Caco-2 (cell line): ENCODE measurements at places on chromosomes 12 and 14.

GRCh38 chr14:92122351-92122677 is 545 bp downstream of the CPSF2 start:
- no peak for DNase-seq

GRCh38 chr12:48958049-48958388 is 732 bp upstream of the ARF3 start:
- no peak for DNase-seq

- DNase-seq, result no peak
Observed at GRCh38 chr14:31320216-31320615, 100.1 kb downstream of the HEATR5A start.

GRCh38 chr14:98957211-98958047 is 314.6 kb downstream of the BCL11B start:
- DNase-seq, result no peak

GRCh38 chr14:33634631-33635030 is 316.2 kb downstream of the EGLN3 start:
- DNase-seq, result no peak

- DNase-seq, result no peak
Observed at GRCh38 chr12:4978737-4979136, 64.9 kb upstream of the KCNA5 start.

GRCh38 chr12:111685322-111685810 is 390 bp downstream of the BRAP start:
- no peak for DNase-seq

DNA sequence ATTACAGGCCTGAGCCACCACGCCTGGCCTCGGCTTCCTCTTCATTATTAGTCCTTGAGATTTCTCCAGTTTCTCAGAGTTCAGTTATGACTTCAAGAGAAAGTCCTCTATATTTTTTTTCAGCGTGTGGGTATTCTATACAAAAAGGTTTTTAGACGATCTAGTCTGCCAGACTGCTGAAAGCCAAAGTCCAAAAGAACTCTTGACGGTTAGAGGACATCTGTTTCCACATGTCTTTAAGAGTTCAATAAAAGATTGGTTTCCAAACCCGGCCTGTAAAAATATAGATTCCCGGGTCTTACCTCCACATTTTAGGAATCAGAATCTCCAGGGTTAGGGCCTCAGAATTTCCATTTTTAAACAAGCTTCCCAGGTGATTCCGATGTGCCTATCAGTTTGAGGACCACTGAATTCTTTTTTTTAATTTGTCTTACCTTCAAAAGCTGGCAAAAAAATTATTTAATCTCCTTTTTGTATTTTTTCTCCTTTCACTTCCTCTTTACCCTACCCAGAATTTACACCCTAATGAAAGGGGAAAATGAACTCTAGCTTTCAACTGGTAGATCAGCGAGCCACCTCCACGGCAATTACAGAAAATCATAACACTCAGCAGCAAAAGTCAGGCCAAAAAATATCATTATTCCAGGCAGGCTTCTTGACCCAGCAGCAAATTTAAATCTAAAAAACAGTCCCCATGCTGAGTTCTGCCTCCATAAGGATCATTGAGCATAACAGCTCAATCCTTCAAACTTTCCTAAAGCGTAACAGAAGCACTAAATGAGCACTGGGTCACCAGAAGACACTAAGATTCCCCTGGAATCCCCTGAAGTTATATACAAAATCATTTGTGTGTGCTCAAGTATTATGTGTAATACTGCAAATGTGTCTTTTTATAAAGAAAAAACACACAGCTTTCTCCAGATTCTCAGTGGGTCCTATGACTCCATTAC is 8.7 kb downstream of the NT5DC3 start:
- DNase-seq, result no peak

DNA sequence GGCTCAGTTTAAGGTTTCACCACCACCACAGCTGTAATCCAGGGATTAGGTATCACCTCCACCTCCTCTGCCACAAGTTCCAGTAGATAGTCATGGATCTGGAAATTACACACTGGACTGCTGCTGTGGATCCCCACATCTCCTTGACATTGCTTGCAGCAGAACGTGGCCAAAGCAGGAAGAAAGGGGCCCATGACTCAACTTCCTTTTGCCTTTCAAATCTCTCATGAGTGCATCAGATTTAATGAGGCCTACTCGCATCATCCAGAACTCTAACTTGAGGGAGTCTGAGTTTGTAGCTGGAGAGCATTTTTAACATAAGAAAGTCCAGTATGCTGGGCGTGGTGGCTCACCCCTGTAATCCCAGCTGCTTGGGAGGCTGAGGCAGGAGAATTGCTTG is 29.2 kb upstream of the TMED10 start:
- no peak for DNase-seq

DNA sequence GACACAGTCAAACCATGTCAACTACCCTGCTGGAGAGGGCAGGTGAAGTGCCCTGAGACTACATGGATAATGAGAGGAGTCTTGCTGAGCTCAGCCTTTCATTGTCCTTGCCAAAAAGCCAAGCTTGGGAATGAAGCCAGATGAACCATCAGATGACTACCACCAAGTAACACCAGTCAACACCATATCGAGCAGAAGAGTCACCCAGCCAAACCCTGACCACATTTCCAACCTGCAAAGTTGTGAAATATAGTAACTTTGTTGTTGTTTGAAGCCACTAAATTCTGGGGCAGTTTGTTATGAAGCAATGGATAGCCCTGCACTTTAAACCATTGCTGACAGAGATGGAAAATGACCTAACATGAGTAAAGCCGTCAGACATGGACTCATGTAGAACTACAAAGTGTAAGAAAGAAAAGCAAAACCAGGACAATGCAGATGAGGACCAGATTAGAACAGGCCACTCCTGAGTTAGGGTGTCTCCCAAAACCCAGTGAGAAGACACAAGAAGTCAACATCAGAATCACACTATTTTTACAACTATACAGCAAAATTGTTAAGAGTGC is 12.5 kb upstream of the CRADD start:
- no peak for DNase-seq
